ENCODE measurements at places on chromosomes 2 and 18.

GRCh38 chr2:4653991-4654390, 950.6 kb downstream of the DCDC2C start:
- peak; percentile 77 for DNase-seq

DNA sequence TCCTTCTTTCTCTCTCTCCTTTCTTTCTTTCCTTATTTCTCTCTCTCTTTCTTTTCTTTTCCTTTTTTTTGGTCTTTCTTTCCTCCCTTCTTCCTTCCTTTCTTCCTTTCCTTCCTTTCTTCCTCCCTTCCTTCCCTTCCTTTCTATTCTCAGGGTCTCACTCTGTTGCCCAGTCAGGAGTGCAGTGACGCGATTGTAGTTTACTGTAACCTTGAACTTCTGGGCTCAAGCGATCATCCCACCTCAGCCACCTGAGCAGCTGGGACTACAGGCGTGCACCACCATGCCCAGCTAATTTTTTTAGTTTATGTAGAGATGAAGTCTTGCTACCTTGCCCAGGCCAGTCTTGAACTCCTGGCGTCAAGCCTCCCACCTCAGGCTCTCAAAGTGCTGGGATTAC, 83.8 kb upstream of the PPM1B start:
- no peak for DNase-seq

DNA sequence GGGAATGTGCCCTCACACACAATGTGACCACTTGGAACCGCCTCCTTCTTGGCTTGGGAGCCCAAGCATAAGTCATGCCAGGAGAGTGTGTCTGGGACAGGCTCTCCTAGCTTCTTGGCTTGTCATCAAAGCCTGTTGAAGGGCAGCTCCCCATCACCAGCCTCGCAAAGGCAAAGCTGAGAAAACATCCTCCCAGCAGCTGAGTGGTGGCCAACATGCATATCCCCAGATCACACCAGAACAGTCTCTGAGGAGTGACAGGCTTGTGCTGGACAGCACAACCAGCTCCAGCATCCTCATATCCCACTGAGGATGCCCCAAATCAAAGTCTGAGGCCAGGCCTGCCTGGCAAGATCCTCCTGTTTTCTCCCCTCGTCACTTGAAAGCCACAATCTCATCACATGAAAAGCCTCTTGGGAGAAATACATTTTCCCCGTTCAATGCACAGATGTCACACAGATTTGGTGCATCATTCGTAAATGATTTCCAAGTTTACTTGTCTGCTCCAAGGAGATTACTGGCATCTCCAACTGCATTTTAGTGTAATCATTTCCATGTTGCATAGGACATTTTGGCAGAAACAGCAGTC, 269.3 kb downstream of the TTC32 start:
- no peak for DNase-seq

GRCh38 chr18:56284319-56284718, 354.1 kb downstream of the TXNL1 start:
- no peak for DNase-seq

DNA sequence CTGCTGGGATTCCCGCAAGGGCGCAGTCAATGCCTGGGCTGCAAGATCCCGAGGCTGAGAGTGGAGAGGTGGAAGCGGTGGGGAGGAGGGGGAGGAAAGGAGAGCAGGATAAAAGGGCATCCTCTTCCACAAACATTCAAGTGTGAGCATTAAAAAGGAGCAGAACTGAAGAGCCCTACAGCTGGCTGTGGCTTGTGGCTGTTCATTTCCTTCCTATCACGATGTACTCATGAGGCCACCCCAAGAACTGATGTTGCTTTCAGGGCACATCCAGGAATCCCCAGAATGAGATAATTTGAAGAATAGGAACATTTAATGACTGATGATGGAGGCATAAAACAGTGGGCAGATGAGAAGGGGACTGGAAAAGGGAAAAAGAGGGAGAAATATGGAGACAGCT, 230.8 kb upstream of the SMIM21 start:
- DNase-seq = no peak

GRCh38 chr2:38128653-38129052, 52.7 kb upstream of the CYP1B1 start:
- DNase-seq = peak; percentile 23

- peak; percentile 73 for DNase-seq
Measured at GRCh38 chr2:74146929-74147726, 584 bp downstream of the BOLA3 start.

GRCh38 chr2:80454628-80455027, 150.1 kb upstream of the LRRTM1 start:
- DNase-seq = no peak

DNA sequence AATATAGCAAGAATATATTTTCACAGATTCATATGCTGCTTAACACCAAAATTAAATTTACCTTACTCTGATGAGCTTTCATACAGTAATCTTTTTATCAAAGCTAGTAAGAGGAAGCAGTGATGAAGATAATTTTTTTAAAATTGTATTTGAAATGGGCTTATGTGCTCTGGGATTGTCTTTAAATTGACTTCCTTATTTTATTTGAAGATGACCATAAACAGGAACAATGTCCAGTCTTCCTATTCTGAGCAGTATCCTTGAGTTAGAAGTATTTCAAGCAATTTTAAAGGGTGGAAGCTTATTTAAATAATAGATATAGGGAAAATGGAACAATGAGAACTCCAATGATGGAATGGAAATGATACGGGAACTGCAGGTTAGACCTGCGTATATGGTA, 211.6 kb downstream of the MCFD2 start:
- DNase-seq = no peak

- DNase-seq = no peak
Measured at GRCh38 chr2:222942561-222942960, 81.7 kb downstream of the ACSL3 start.

GRCh38 chr18:62883937-62884735, 168.8 kb downstream of the PHLPP1 start:
- DNase-seq = no peak

GRCh38 chr2:41413813-41414485, 633.9 kb upstream of the PKDCC start:
- DNase-seq = no peak

DNA sequence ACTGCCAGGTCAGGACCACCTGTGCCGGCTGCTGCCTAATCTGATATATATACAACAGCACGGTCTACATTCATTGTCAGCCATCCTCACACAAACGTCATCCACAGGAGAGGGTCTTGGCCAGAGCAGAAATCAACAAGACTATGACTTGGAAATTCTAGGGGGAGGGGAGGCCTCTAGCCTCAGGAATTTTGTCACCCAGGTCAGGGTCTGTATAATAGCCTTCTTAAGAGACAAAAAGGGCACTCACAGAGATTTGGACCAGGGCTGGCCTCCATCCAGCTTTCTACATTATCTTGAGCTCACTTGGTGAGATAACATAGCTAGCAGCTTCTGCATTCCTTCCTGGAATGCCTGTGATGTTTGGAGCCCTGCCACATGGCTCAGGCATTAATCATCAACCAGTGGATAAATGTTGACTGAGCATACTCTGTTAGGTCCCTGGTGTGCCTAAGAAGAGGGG, 50.4 kb upstream of the CTIF start:
- DNase-seq = no peak

DNA sequence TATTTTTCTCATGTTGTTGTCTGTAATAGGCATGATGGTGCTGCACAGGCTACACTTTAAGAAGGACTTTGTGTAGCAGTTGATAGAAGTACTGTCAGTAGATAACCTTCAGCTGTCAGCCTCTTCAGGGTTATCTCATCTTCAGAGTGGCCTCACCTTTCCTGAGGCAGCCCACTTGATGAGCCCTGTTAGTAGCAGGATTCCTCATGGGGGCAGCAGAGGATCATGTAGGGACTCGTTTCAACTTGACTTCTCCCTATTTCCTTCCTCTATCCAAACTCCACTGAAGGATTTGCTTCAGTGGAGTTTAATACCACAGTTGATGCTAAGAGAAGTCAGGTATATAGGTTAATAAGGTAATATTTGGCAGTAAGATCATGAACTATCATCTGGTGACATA, 530.3 kb upstream of the FSIP2 start:
- peak; percentile 8 for DNase-seq

- DNase-seq = no peak
Measured at GRCh38 chr2:48235076-48235475, 294.9 kb upstream of the STON1 start.

GRCh38 chr2:220842901-220843665, 729.0 kb downstream of the EPHA4 start:
- DNase-seq = no peak

DNA sequence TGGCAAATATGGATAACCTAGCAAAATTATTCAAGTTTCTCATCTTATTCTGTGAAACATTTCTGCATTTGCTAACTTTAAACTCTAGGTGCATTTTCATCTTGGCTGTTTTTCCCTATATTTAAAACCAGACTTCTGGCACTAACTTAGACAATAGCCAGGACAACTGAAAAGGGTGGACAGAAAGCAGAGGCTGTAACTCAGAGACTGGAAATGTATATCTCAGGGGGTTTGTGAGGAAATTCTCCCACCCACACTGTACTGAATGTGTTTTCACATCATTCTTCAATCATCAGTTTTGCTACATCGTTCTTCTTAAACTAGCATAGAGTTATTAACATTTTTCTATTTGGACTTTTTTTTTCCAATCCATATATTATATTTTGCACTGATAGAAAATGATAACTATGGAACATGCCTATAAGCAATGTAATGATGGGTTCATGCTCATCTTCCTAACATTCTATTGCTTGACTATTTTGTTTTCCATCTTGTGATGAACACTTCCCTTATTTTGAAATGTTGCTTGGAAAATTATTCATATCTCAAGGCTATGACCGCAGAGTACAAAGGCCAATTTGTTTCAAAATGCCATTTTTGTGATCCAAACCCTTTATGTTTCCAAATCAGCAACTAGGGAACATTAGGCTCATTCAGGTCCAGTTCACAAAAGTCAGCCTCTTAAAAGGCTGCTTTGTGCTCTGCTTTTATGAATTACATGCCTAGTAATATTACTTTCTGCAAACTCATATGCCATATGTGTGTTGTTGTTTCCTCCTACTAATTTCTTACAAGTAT, 125.8 kb upstream of the CDH19 start:
- no peak for DNase-seq

All from OCI-LY7 (cell line).